ENCODE measurements at places on chromosomes 16 and 17.

DNA sequence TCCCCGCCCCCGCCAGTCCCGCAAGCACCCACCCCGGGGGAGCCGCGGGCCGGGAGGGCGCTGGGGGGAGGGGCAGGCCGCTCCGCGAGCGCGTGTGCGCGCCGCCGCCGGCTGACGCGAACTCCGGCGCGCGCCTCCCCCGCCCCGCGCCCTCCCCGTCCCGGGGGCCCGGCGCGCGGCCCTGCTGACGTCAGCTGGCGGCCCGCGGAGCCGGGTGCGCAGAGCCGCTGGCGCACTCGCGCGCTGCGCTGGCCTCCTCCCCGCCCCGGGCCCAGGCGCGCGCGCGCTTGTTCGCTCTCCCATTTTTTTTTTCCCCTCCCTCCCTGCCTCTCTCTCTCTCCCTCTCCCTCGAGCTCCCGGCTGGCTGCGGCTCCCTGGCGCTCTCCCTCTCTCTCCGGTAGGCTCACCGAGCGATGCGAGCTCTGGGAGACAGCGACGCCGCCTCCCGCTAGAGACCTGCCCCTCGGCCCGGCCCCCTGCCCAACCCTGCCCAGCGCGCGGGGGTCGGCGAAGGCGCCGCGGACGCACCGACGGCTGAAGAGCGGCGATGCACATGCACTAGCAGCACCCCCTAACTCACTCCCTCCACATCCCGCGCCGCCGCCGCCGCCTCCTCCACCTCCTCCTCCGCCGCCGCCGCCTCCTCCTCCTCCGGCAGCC, at the start of gene GNAO1:
TSS of gene GNAO1 (plus strand) at position 334 of the 660 bp plus-strand sequence. CDS start 747 bp downstream, outside the sequence.
- no peak for DNase-seq

- peak; percentile 83 for DNase-seq
These were observed 68.5 kb upstream of the MED9 start for GRCh38 chr17:17408236-17408794.

- no peak for DNase-seq
These were observed 174.6 kb upstream of the RPH3AL start for GRCh38 chr17:527247-527646.

- no peak for DNase-seq
These were observed 5.9 kb downstream of the PRR11 start for GRCh38 chr17:59161477-59161876.

DNA sequence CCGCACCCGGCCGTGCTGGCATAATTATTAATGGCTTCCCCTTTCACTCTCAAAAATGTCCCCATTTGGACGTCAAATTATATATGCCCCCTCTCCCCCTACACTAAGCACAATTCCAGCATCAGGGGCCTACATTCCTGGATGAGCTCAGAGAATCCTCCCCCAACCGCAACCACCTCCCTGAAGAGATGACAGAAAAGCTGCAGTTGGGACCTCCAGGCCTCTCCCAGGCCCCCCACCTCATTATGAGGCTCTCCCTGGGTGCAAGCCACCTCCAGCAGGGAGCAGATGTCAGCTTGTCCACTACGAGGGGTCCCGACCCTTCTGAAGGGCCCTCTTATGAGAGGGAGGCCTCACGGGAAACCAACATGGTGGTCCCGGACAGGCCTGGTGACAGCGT, 18.5 kb upstream of the NCBP3 start:
- no peak for DNase-seq

GRCh38 chr17:5864741-5865657, 205.2 kb upstream of the WSCD1 start:
- no peak for DNase-seq

DNA sequence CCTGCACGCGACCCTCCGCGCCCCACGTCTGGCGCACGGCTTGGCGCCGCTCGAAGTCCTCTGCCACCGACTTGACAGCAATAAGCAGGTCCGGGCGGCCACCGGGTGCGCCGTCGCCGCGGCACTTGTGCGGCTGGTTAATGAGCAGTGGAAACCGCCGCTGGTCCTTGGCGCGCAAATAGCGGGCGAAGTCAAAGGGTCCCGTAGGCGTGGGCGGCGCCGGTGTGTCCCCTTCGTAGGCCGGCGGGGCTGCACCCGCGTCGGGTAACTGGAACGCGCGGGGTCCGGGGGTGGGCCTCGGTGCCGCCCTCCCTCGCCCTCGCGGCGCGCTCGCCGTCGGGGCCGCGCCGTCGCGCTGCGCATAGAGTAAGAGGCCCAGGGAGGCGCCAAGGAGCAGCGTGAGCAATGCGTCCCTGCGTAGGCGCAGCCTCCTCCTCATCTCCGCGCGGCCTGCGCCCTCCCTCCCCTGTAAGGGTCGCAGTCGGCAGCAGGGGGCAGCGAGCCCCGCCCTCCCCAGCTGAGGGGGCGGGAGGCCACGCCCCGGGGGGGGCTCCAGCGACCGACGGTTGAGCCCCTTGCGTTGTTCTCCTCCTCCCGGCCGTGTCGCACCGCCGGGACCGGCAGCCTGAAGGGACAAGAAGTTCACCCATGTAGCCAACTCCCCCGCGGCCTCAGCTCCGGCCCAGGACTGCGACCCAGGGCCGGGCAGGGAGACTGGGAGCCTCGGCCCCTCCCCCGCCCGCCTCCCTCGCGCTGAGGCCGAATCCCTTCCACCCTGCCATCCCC, 558 bp downstream of the B3GNT9 start:
- DNase-seq: peak; percentile 18

DNA sequence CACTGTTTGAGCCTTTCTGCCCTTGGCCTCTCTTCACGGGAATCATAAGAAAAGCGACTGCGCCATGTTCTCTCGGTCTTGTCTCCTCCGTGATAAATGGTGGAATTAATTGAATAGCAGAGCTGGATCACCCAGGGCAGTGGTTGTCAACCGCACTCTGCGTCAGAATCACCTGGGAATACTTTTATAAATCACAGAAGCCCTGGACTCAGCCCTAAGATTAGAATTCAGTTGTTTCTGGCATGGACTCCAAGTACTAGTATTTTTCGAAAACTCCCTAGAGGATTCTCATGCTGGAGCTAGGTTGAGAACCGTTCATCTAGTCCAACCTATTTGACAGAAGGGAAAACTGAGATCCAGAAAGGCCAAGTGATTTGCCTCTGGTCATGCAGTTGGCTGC, 64.1 kb downstream of the SPACA3 start:
- no peak for DNase-seq

- DNase-seq: no peak
These were observed 11.2 kb downstream of the UQCRC2 start for GRCh38 chr16:21964353-21964752.

- DNase-seq: no peak
These were observed 3.1 kb downstream of the FAM20A start for GRCh38 chr17:68598074-68598473.

GRCh38 chr17:3695129-3695722, 729 bp downstream of the P2RX5 start:
- DNase-seq: peak; percentile 9

DNA sequence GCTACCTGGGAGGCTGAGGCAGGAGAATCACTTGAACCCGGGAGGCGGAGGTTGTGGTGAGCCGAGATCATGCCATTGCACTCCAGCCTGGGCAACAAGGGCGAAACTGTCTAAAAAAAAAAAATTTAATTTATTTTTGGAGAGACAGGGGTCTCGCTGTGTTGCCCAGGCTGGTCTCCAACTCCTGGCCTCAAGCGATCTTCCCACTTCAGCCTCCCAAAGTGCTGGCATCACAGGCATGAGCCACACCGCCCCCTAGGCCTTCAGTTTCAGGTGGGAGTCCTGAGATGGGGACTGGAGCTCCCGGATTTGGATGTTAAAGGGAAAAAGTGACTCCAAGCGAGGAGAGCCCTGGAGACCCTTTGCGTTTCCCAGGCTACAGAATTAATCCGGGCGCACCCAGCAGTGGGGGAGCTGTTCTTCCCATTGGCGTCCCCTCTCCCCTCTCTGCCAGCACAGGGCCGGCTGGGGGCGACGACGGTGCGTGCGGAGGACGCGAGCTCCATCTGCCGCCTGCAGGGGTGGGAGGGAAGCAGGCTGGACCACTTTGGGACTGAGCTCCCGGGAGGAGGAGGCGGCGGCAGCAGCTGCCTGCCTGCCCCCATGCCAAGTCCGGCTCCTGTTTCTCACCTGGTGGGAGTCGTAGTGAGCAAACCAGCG, 49.3 kb upstream of the USP7 start:
- DNase-seq: no peak

DNA sequence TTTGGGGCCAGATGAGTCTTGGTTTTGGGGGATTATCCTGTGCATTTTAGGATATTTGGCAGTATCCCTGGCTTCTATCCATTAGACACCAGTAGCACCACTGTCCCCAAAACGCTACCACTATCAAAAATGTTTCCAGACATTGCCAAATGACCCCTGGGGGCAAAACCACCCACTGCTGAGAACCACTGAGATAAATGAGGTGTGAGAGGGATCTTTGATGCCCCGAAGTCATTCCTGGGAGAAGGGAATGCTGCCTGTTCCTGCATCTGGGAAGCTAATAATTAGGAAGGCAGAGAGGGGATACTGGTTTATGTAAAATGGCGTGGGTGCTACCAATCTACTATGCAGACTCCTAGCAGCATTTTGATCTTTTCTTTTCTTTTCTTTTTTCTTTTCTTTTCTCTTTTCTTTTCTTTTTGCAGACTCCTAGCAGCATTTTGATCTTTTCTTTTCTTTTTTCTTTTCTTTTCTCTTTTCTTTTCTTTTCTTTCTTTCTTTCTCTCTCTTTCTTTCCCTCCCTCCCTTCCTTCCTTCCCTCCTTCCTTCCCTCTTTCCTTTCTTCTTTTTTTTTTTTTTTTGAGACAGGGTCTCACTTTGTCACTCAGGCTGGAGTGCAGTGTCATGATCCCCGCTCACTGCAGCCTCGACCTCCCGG, 8.8 kb upstream of the MT3 start:
- DNase-seq: no peak

- DNase-seq: peak; percentile 40
These were observed 28.5 kb upstream of the NACA2 start for GRCh38 chr17:61619493-61619892.

- no peak for DNase-seq
These were observed 323.0 kb downstream of the KCNJ2 start for GRCh38 chr17:70492368-70492767.

GRCh38 chr16:20941636-20941926, 41.0 kb downstream of the LYRM1 start:
- no peak for DNase-seq

DNA sequence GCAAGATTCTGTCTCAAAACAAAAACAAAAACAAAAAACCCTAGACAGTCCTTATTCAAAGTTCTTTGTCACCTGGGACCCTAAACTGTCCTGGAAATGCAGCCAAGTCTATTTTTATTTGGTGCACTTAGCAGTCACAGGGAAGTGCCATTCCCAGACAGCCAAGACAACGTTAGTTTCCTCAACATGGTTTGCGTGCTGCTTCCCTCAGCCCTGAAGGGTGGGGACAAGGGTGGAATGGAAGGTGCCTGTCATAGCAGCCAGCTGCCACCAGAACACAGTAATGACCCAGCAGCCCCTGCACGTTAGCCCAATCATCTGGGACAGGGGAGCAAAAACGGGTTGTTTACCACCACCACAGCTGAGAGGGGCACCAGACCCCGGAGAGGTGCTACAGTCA, 16.9 kb downstream of the CREBBP start:
- no peak for DNase-seq

DNA sequence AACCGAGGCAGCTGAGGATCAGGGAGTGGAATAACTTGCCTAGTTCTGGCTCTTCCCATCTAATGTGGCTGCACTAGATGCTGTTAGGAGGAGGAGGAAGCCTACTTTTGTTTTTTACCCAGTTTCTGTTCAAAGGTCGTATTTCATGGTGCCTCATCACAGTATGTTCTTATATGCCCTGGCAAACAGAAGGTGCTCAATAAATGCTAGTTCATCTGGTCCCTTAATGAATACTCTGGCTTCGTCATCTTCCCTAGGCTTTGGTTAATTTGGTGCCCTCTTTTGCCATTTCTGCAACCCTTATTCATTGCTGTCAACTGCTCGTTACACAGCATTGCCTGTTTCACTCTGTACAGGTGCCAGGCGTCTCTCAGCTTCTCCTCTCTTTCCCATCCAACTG, 151.7 kb downstream of the WWOX start:
- DNase-seq: no peak

DNA sequence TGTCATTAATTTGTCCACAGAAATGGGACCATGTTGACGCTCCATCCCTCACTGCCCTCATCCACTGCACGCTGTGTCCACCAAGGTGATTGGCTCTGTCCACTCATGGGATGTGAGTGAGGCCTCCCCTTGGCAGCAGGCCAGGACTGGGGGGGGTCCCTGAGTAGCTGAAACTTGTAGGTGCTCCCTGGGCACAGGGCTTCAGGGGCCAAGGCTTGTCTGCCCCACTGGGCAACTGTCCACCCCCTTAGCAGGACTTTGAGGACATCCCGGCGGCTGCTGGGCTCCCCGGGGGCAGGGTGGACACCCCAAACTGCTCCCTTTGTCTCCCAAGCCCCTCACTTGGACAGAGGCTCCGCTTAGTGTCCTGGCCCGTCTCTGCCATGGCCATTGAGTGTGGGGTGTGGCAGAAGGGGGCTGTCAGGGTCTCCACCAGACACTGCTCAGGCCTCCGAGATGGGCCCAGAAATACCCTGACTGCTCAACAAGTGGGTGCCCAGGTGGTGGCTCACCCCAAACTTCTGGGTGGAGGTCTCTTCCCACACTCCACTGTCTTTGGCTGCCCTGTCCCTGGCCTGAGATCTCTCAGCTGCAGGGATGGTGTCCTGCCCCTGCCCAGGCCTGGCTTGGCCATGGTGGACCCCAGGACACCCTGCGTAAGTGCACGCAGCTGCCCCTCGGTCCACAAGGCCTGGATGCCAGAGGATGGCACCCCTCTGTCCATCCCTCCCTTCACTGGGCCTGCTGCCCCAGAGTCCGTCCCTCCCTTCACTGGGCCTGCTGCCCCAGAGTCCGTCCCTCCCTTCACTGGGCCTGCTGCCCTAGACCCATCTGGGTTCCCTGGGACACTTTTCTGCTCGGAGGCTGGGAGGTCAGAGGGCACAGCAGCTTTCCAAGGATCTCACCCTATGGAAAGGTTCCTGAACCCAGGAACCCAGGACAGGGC, 2.9 kb upstream of the RAB40C start:
- DNase-seq: peak; percentile 6

DNA sequence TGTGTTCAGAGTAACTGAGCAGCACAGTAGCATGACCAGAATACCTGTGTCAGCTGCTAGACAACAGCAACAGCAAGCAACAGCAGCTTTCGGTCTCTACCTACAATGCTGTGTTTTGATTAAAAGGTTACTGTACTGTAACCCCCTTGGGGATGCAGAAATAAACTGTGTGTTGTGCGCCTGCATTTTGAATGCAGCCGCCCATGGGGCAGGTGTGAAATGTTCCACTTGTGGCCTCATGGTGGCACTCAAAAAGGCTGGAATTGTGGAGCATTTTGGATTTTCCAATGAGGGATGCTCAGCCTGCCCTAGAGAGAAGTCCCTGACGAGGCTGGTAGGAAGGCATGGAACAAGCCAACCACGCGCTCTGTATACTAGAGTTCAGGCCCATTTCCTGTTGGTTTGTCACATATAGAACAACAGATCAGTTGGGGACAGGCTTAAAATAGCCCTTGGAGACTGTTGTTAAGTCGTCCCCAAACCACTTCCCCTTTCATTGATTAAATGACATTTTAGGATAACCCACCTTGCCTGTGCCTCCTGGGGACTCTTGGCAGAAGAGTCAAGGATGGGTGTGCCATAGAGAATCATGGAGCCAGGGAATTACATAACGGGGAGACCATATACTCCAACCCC, 27.1 kb downstream of the SCPEP1 start:
- peak; percentile 87 for DNase-seq
